ENCODE measurements at places on chromosomes 11 and 22.

- no peak for DNase-seq
Observed at GRCh38 chr11:59062602-59063529, 23.2 kb upstream of the GLYATL1B start.

GRCh38 chr11:80379620-80380278 lies 938.9 kb upstream of the TENM4 start:
- DNase-seq, result no peak

DNA sequence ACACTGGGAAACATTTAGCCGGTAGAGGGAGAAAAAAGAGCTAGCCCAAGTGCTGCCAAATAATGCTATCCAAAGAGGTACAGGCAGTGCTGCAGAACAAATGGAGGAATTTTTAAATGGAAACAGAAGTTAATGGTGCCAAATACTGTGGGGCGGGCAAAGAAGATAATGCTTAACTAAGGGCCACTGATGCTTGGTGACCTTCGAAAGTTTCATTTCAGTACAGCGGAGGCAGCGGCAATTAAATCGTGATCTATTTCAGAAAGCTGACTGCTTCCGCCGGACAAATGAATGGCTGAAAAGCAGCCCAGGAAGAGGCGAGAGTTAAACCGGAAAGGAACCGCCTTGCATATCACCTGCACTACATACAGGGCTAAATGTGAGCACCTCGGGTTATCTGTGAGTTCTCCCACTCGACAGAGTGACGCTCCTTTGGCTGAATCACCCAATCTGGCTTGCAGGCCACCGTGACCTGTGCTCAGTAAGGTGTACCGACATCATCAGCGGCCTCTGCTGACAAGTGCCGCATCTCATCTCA lies 42.1 kb downstream of the CADM1 start:
- DNase-seq, result no peak

DNA sequence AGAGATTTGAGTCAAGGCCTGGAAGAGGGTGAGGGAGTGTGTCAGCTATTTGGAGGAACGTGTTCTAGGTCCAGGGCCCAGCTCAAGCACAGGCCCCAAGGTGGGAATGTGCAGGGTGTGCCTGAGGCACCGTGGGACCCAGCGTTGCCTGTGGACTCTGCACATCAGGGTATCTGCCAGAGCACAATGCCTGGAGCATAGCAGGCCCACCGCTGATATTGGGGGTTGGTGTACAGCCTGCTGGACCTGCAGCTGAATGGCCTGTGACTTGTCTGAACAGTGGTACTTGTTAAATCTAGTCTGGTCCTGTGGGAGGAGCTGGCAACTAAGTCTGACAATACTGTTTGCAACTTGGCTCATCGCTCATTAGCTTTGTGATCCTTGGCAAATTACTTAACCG lies 131.7 kb downstream of the GRIK4 start:
- DNase-seq, result no peak

DNA sequence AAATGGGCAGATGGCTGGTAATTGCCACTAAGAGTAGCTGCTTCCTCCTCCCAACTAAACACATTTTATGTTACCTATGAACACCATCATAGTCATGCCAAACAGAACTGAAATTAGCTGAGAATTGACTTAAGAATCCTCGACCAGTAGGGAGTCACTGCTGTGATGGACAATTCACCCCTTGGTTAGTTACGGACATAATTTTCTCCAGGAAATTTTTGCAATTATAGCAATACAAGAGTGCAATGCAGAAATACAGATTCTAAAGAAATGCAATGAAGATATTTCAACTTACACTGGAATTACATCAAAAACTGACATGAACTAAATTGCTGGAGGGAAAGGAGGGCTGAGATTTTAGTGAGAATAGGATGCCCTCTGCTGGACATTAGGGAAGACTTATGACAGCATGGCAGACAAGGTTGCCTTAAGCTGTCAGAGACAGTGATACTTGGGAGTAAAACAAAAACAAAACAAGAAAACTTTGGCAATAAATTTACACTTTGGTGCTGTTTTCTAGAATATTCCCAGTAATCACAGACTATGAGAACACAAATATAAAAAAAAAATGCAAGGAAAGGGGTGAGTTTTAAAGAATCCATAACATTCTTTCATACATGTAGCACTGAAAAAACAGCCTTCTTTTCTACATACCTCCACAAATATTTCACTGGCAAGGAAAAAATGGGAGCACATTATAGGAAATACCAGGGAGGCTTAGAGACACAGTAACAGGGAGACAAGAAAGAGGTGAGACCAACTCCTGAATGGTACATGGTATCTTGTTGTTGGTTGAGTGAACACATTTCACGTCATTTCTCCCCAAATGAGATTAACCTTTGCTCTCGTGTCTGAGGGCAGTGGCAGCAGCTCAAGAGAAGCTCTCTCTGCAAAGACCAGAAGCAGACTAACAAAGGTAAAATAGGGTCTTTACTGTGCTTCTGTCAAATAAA lies 11.2 kb upstream of the PPP2R1B start:
- DNase-seq, result no peak

Measured in dorsolateral prefrontal cortex (tissue), 122 donors.